Stimulated activated CD4-positive, alpha-beta T cell treated with anti-CD3 and anti-CD28 coated beads, Interleukin-15, amount 100 ng/mL, for 1 hour (primary cell): ENCODE measurements at places on chromosomes 2 and 18.

DNA sequence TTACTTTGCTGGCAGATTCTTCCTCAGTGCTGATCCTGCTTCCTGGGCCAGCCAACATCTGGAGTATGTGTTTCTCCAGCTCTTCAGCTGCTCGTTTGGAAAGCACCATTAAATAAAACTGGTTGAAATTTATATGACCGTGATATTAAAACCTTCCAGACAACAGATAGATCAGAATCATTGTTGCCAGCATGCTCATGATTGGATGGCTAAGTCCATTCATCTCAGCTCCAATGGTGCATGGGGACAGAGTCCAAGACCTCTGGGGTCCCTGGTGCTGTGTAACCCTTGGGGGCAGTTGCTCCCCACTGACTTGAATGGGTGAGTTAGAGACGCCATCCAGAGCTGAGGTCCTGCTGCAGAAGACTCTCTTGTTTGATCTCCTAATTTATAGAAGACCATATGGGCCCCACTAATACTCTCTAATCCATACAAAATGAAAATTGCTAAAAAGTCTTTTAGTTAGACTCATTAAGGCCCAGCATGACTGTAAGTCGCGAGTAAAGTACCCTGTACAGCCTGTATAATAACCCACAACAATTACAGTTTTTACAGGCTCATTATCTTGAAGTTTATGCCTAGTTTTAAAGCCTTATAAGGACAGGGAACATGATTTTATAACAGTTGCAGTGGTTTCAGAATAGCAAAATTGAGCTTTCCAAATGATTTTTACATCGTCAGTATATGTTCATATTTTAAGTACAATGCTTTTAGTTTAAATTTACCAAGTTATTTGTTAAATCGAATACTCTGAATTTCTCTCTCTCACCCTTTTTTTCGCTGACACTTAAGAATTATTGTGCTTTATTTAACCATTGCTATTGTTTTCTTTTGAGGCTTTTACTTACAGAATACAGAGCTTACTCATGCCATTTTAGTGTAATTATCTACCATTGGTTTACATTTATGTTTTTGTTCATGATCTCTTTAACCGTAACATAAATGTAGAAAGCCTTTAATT lies 60.0 kb downstream of the CABLES1 start:
- no peak for DNase-seq

DNA sequence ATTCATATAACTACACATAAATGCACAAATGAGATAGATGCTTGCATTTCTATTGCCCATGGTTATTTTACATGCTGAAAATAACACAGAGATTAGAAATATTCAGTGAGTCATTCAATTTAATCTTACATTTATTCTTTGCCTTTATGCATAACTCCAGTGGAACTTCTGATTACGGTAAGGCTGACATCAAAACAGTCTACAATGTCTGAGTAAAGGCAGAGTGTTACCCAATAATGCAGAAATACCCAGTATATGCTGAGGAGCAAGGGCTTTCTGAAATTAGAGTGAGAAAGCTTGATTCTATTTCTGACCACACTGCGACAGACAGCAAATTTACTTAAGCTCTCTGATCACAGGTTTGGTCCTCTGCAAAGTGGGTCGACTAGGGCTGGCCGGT lies 9.2 kb downstream of the NMI start:
- no peak for DNase-seq

DNA sequence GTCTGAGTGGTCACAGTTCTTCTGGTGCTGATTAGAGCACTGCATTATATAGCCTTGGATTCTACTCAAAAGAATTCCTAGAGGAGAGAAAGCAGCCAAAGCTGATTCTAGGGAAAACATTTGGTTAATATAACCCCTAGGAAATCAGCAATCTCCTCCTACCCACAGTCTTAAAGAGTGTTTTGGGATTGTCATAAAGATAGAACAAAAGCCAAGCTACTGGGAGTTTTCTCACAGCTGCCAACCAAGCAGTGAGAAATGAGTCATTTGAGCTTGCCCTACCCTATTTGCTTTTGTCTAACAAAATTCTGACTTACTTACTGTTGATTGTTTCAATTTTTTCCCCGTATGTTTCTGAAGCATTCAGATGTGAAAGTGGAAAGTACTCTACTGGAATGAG lies 469.3 kb downstream of the PLCL1 start:
- DNase-seq = no peak

DNA sequence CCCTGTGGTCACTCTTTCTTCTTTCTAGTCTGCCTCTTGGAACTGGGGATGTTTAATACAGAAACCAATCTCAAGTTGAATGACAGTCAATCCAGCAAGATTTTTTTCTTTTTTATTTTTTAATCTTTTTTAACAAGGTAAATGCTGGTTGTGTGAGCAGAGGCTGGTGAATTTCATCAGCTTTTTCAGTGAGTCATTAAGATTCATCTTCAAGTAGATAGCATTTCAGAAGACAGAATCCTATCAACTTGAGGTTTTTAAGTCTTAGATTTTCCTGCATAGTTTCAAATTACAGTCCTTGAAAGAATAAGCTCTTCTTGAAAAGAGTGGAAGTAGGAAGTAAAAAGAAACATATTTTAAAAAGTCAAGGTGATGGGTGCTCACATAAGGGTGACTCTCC lies 12.4 kb downstream of the SLC8A1 start:
- DNase-seq = no peak

GRCh38 chr2:241330616-241330981 lies 14.9 kb downstream of the SEPTIN2 start:
- no peak for DNase-seq

- no peak for DNase-seq
Observed at GRCh38 chr2:208363485-208363884, 43.1 kb upstream of the PTH2R start.
